ENCODE measurements at places on chromosomes 2 and 18.

DNA sequence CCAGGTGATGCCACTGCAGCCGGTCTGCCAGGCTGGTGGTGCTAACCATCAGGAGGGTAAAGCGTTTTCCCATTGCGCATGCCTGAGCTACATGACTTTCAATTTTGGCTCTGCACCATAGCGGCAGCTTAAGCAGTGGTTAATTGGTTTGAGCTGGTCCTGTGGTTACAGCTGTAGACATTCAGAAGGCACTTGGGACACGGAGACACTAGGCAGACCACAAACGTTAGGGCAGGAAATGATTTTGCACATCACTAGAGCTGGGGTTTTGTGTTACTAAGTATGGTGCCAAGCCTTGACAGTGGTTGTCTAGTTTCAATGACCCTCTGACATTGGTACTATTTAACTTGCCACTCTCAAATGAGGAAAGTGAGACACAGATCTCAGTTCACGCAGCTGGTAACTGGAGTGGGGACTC, 28.9 kb upstream of the CNOT11 start:
- no peak for DNase-seq

GRCh38 chr2:121617042-121617599, 32.1 kb downstream of the CLASP1 start:
- peak; percentile 44 for DNase-seq

- DNase-seq: peak; percentile 63
Measured at GRCh38 chr18:58105206-58105887, 61.3 kb downstream of the NEDD4L start.

DNA sequence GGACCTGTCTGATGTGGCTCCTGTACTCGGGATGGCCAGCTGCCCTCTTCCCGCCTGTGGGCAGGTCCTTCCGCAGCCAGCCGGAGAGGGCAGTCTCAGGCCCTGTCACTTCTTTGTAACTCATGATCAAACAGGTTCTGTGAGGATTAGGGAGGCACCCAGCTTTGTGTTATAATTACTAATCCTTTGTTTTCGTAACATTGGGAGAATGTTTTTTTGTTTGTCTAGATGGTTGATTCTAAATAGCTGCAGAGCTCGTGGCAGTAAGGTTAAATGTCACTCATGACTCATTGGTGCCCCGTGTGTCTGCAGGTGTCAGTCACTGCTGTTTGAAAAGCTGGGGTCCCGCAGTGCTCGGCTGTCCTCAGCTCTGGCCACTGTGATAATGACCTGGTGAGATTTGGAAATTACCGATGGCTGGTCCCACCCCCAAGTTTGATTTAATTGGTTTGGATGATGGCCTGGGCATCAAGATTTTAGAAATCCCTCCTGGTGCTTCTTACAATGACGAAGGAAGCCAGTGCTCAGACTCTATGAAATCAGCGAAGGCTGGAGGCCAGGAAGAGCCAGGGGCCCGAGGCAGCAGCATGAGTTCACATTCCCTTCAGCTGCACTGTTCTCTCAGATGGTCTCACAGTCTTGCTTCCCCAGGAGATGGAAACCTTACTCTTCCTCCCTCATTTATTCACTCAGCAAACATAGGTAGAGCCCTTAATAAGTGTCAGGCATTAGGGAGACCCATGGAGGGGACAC, 172.8 kb downstream of the VAPA start:
- DNase-seq: no peak

- DNase-seq: peak; percentile 60
Measured at GRCh38 chr18:56538746-56539145, 99.6 kb downstream of the TXNL1 start.

- DNase-seq: no peak
Measured at GRCh38 chr2:73103018-73103542, 9.7 kb downstream of the RAB11FIP5 start.

DNA sequence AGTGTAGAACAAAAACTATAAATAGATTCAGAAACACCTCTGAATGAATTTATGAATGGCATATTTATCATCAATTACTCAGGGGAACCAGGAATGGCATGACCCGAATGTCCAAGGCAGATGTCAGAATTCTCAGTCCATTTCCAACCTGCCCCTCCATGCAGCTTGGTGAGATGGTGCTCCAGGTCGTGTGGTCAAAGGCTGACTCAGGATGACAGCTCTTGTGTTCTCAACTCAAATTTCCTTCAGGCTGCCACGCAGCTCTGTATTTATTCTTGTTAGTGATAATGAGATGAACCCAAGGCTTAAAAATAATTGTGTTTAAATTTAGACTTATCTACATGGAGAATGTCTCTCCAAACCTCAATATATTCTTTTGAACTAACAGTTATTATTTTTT, 146.9 kb downstream of the METTL4 start:
- no peak for DNase-seq

GRCh38 chr2:126914811-126915500, 16.3 kb downstream of the TEX51 start:
- no peak for DNase-seq

DNA sequence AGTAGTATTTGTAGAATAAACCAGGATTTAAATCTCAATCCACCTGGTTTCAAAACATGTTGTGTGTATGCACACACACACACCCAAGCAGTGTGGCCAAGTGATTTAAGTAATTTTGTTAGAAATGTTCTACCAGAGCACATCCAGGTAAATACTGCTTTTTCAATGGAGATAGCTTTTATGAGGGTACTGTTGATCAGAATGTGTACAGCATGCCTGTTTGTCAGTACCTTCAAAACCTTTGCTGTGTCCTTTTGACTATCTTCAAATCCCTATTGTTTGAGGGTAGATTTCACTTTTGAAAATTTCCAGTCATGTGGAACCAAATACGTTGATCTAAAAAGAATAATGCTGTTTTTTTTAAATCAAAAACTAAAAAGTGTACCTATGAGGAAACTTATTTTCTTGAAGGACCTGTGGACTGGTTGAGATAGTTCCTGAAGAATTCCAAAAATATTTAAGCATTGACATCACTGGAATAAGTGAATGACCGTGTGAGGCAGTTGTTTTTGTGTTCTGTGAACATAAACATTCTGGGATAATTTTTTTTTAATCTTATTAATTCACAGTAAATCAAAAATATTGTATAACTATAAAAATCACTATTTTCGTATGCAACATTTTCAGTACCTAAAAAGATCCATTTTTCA, 70.9 kb downstream of the PTRHD1 start:
- DNase-seq: no peak

DNA sequence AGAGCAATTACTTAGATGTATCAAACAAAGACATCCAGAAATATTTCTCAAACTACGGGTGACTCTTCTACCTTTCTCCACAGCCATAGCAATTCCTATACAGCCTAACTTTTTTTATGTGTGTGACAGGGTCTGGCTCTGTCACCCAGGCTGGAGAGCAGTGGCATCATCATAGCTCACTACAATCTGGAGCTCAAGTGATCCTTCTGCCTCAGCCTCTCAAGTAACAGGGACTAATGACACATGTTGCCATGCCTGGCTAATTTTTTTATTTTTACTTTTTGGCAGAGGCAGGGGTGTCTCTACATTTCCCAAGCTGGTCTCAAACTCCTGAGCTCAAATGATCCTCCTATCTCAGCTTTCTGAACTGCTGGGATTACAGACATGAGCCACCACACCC, 328.9 kb upstream of the NT5C1B start:
- no peak for DNase-seq

DNA sequence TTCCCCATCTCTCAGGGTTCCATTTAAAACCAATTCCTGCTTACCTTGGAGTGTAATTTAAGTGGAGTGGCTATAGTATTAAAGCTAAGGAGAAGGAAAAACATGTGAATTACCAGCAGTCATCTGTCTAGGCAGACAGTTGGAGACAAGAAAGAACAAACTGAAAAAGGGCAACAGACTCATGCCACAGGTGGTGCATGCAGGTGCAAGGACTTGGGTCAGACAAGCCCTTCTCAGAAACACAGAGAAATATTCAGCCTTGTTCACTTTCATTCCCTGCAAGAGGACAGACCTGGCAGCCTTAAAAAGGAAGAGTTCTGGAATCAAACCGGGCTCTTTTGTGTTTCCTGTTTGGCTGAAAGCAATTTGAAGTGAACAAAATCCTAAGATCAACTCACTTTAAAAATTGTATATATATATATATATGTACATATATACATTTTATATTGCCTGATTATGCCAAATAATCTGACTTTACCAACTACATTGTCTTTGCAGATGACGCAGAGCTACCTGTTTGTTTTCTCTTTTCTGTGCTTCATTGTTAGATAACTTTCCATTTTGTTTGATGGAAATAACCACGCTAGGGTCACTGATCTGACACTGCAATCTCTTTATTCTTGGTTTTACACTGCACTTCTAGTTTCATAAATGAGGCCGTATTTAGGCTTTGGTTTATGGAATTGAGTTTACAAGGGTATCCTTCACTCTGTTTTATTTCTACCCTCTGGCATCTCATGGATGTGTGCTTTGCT, 35.1 kb upstream of the VPS54 start:
- no peak for DNase-seq

DNA sequence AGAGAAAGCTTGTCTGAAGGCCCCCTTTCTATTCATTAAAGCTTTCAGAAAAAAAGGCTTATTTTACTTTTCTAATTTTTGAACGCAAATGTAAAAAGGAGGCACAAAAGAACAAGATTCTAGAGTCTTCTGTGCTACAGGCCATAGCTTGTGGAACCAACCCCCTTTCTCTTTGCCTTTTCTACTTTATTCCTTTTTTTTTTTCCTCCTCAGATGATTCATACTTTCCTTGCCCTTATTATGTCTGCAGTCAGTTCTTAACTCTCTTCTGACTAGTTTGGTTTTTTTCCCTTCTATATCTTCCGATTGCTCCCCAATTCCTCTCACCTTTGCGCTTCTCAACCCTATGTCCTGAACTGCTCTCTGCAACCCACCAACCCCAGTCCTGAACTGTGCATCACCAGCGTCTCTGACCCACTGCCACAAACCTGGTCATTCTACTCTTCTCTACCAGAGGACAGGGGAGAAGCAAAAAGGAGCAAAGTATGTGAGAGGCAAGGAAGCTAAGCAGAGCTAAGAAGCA, 56.9 kb upstream of the WIPF1 start:
- peak; percentile 33 for DNase-seq

GRCh38 chr2:43790147-43790546, 16.3 kb downstream of the DYNC2LI1 start:
- DNase-seq: peak; percentile 21

Data from IMR-90 (cell line).